Right renal pelvis (tissue), 4 donors: ENCODE measurements at places on chromosomes 5 and 9. TPM values are rescaled to one million over a fixed set of nuclear protein-coding genes. Genes with fewer than 3 reads are reported as not detected.

The TAF11L10 gene
- polyA plus RNA-seq: not detected

The MOB3B gene
- polyA plus RNA-seq: 26.9 TPM

The PCDHB8 gene
- polyA plus RNA-seq: 3.9 TPM

The SLC25A2 gene
- not detected for polyA plus RNA-seq

The ZNF366 gene
- polyA plus RNA-seq: 3.4 TPM

The GABRA6 gene
- 0.09 TPM for polyA plus RNA-seq

The SLC6A3 gene
- 0.41 TPM for polyA plus RNA-seq

The MELK gene
- polyA plus RNA-seq: 23.2 TPM

The IL13 gene
- 0.14 TPM for polyA plus RNA-seq

The AK3 gene
- polyA plus RNA-seq: 118 TPM

The SAPCD2 gene
- polyA plus RNA-seq: 9.5 TPM

The CCDC192 gene
- polyA plus RNA-seq: 1.2 TPM
